ENCODE measurements at places on chromosomes 3 and 15. TPM values are rescaled to one million over a fixed set of nuclear protein-coding genes. Genes with fewer than 3 reads are reported as not detected.

XCR1 gene
- total RNA-seq: 0.16 TPM

REC114 gene
- 28.7 TPM for total RNA-seq

SATB1 gene
- total RNA-seq: 44.4 TPM

GP5 gene
- 0.16 TPM for total RNA-seq

KPNA4 gene
- 33.1 TPM for total RNA-seq

C2CD4A gene
- 0.12 TPM for total RNA-seq

TMCO5A gene
- total RNA-seq: 129 TPM

ANKUB1 gene
- total RNA-seq: 3.3 TPM

TMEM212 gene
- 4.3 TPM for total RNA-seq

ZMYND10 gene
- total RNA-seq: 335 TPM

FBXW12 gene
- 2.0 TPM for total RNA-seq

NLGN1 gene
- 15.5 TPM for total RNA-seq
